ENCODE measurements at places on chromosomes 11 and 22.

- no peak for DNase-seq
Observed at GRCh38 chr11:7528514-7529049, 14.8 kb downstream of the PPFIBP2 start.

DNA sequence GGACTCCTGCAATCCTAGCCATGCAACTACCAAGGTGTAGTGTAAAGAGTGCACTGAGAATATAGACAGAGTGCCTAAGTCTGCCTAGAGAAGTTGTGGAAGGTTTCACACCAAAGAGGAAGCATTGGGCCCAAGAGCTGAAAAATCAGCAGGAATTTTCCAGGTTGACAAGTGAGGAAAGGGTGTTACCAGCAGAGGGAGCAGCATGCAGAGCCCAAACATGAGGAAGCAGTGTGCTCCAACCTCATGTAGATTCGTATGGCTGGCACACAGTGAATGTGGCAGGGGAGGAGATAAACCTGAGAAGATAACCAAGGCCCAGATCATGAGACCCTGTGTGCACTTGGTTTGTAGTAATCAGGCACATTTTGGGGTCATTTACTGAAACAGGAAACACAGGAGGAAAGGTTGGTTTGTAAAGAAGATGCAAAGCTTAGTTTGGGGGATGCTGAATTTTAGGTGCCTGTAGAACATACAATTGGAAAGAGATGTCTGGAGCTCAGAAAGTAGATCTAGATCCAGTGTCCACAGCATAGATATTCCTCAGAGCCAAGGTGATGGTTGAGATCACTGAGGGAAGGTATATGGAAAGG, 1.7 kb downstream of the HPX start:
- peak; percentile 40 for DNase-seq

DNA sequence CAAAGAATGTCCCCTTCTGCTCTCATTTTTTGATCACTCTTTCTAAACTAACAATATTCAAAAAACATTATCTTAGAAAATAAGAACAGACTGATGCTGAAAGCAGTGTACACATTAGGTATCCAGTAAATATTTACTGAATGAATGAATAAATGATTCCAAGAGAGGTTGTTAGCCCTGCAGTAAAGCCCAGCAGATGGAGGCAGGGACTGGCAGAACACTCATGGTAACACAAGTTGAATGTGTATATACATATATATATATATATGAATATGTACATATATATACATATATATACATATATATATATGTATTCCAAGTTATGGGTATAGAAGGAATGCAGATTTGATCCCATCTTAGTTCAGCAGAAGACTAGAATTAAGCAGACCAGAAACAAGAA, 546.3 kb downstream of the RAB38 start:
- DNase-seq: no peak

- no peak for DNase-seq
Observed at GRCh38 chr11:119774172-119774763, 45.3 kb upstream of the NECTIN1 start.

DNA sequence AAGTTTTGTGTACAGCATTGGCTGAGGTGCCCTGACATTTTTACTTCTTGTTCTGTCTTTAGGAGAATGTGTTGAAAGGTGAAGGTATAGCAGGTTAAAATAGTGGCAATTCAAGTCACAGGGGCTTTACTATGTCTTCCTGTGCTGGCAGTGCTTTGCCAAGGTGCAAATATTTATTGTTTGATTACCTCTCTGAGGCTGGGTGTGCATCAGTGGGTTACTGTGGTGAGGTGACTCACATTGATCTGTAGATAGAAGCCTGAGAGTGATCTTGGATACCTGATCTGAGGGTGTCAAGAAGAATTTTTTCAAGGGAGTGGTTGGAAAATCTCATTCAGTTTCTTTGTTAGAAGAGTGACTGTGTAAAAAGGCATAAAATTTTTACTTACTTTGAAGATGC, 90.0 kb downstream of the ARHGAP42 start:
- no peak for DNase-seq

DNA sequence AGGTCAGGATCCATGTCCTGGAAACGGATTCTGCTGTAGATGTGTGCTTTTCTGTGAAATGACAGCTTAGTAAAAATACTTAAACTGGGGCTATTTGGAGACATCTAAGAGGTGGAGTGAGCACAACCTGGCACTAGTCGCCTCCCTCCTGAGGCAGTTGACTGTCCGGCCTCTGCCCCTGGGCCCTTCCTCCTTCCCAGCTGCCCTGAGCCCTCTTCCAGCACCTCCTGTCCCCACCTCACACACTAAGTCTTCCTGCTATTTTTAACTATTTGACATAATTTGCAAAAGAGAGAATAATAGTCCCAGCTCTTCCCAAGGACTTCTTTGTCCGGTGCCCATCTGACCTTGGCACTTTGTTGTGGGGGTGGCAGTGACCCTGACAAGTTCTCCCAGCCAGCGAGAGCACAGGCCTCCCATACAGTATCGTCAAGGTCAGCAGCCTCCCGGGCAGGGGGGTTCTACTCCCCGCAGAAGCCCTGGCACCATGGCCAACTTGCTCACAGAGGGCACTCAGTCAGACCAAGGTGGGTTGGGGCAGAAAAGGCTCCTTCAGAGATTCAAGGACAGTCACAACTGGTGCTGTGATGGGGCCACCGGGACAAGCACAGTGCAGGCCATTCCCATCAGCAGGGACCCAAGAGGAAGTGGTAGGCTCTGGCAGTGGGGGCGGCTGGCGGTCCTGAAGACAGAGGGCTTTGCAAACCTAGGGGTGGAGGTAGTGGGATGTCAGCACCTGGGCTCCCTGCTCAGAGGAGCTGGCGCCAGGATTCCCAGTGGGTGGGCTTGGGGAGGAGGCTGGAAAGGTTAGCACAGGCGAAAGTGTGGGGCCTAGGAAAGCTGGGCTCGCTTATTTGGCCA, 5.5 kb upstream of the NEAT1 start:
- DNase-seq: peak; percentile 56

GRCh38 chr22:48425091-48425506, 1402.6 kb downstream of the BRD1 start:
- DNase-seq: no peak

DNA sequence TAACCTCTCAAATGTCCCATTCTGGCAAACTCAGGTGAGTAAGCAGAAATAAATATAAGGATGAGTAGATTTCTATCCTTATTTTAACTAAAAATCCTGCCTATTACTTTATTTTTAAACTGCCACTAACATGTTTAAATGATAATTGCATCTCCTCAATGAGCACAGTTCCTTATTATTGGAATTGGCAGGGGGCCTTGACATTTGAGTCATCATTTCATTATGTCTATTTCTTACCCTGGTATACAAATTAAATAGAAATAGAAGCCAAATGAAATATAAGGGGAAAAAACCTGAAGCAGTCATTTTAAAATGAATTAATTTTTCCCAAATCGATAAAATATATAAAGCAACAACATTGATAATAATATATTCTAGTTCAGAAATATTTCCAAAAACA, 81.2 kb downstream of the GUCY1A2 start:
- DNase-seq: no peak

GRCh38 chr11:33543823-33544222, 156.8 kb downstream of the C11orf91 start:
- DNase-seq: no peak

DNA sequence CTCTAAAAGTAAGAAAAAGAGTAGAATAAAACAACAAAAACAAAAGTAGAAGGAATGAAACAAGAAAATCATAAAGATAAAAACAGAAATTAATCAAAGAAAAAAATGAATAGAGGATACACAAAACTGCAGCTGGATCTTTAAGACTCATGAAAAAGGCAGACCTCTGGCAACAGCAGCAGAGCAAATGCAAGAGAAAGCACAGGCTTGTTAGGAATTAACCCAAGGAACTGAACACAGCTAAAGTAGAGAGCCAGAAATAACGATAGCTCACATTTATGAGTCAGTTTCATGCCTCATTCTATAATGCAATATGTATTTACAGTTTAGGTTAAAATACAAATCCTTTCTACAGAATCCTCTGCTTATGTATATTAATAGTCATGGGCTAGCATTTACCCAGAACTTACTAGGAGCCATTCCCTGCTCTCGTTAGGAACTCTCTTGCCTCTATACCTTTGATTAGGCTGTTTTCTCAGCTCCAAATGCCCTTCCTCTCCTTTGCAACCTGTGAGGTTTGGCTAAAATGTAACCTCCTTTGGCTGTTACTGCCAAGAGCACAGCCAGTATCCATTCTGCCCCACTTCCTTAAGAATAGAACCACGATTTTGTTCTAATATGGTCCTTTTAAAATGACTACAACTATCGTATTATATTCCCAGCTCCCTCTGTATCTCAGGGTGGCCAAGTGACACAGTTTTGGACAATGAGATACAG, 38.3 kb upstream of the NFAM1 start:
- no peak for DNase-seq

DNA sequence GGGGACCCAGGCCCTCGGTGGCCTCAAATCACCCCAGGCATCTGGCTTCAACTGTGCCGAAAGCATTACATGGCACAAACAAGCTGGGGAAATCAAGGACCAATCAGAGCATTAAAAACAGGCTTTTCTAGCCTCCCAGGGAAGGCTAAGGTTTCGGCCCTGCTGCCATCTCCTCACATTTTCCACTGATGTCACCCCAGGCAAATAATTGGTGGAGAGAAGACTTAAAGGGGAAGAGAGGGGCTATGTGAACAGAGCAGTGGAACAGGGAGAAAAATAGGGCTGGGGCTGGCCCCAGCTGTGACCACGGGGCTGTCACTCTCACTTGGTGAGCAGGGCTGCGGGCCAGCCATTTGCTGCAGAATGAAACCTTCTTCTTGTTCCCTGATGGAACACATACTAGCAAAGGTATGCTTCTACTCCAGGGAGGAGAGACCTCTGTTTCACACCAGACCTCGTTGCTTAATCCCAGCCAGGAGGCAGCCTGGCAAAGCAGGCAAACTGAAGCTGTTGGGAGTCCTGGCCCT, 581.3 kb downstream of the SOX6 start:
- DNase-seq: no peak

DNA sequence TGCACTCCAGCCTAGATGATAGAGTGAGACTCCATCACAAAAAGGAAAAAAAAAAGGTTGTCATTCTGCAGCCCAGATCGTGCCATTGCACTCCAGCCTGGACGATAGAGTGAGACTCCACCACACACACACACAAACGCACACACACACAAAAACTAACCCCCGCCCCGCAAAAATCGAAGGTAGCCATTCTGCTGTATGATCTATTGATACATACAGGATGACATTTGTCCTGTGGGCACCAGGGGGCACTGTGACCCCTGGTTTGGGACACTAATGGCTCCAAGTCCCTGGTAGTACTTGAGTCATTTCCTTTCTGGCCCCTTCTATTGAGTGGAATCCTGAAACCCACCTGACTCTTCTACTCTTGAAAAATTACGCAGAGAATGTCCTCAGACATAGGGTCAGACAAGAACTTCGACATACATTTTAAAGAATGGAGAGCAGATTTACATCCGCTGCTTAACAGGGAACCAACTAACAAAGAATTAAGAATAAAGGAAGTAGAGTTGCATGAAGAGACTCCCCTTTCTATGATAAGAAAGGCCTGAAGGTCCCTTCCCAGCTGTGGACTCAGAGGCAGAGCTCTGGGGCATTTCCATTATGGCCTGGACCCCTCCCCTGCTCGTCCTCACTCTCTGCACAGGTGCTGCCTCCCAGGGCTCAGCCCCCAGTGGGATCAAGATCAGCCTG, 35.0 kb upstream of the PRAME start:
- peak; percentile 48 for DNase-seq

GRCh38 chr11:1652771-1653540, 23.4 kb downstream of the KRTAP5-5 start:
- peak; percentile 66 for DNase-seq

- no peak for DNase-seq
Observed at GRCh38 chr11:58592760-58593472, 14.1 kb downstream of the ZFP91 start.

GRCh38 chr22:26780521-26780920, 123.1 kb downstream of the MIAT start:
- no peak for DNase-seq

DNA sequence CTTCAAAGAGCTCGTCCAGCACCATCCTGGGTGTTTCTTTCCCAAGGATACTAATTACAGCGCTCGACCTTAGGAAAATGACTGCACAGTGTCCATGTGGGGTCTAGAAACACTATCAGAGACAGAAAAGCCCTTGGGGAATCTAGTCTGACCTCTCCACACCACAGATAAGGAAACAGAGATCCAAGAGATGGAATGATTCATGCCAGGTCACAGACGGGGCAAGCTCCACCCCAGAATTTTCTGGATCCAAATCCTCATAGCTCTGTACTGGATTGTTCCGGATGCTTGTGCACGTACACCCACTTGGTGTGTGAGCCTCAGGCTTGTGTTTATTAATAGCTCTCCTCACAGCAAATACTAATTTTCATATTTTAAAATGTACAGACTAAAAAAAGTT, 11.3 kb downstream of the ABTB2 start:
- DNase-seq: no peak

- DNase-seq: no peak
Observed at GRCh38 chr11:128501632-128502549, 85.5 kb downstream of the ETS1 start.

GRCh38 chr11:20522536-20522935, 76.9 kb upstream of the SLC6A5 start:
- no peak for DNase-seq

DNA sequence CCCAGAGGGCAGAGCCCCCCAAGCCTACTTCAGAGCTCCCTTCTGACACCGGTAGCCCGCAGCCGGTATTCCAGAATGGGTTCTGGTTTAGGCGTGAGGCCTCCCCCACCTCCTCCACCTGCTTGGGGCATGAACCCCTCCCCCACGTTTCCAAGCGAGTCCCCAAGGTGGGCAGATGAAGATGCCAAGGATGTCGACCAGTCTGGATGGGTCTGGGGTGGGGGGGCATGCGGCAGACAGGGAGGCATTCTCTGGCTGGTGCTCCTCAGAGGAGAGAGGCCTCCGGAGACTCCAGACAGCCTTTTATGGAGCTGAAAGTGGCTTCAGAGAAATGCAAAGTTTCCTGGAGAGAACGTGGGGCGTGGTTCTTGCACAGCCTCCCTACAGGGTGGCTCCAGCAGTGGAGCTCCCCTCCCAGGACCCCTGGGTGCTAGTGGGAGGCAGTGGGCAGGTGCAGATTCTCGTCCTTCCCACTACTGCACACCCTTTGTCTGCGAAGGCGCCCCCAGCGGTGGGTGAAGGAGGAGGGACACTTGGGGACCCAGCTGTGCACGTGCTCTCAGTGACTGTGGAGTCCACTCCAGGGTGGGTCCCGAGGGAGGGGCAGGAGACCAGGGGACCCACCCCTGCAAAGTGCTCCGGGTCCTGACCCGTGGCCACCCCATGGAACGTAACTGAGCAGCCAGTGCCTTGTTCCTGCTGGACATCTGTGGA, 4.2 kb downstream of the CCND1 start:
- no peak for DNase-seq

GRCh38 chr11:44409558-44410236, 99.8 kb upstream of the ALX4 start:
- DNase-seq: no peak
